ENCODE measurements at places on chromosomes 13 and 19.
A peak's percentile ranks its signal among the peaks of the same experiment; 100 is the strongest.

- DNase-seq: no peak
These were observed 461 bp upstream of the TM9SF2 start for GRCh38 chr13:99500839-99501183.

GRCh38 chr19:54201172-54201701, 579 bp downstream of the RPS9 start:
- no peak for DNase-seq

DNA sequence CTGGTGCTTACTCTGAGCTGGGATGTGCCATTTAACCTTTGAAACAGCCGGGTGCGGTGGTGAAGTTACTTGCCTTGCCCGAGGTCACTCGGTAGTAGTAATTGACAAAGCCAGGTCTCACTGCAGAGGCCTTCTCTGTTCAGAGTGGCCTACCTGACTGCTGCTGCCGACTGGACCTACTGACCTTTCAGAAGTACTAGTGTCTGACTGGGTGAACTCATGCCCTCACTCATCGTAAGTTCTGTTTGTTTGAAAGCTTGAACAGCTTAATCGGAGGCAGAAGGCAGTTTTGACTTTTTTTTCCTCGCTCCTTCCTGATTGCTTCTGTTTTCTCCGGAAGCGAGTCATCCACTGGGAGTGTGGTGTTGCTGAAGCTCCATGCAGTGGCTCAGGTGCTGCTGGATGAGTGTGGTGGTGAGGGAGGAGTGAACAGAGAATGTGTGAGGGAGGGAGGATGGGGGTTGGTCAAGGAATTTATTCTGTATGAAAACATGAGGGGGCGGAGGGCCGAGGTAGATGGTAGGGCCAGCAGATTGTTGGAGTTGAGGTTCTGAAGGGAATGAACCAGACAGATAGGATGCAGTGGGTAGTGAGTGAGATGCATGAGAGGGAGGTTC, 2.7 kb downstream of the SPINT2 start:
- no peak for DNase-seq

- no peak for DNase-seq
These were observed 229.0 kb downstream of the POSTN start for GRCh38 chr13:37369616-37370015.

DNA sequence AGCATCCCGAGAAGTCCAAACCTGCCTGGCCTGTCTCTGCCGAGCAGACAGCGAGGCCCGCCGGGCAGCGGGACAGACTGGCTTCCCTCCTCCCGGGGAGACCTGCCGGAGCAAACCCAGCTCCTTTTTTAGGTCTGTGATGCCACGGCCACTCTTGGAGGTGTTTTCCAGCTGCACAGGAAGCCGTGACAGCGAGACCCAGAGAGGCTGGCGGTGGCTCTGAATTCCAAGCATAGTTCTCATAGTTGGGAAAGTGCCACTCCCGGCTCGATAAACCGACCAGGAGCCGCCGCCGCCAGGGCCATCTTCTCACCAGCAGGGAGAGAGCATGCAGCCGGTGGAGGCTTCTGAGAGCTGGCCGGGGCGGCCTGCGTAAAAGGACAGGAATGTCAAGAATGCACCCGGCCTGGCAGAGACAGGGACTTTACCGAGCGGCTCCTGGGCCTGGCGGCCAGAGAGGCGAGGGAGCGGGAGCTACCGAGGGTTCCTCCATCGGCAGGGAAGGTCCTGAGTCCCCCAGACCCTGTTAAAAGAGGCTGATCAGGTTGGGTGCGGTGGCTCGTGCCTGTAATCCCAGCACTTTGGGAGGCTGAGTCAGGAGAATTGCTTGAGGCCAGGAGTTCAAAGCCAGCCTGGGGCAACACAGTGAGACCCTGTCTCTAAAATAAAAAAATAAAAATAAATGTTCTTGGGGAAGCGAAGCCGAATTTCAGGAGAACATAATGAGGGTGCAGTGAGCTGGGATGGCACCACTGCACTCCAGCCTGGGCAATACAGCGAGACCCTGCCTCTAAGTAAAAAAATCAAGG, 64.9 kb downstream of the GADD45B start:
- no peak for DNase-seq

DNA sequence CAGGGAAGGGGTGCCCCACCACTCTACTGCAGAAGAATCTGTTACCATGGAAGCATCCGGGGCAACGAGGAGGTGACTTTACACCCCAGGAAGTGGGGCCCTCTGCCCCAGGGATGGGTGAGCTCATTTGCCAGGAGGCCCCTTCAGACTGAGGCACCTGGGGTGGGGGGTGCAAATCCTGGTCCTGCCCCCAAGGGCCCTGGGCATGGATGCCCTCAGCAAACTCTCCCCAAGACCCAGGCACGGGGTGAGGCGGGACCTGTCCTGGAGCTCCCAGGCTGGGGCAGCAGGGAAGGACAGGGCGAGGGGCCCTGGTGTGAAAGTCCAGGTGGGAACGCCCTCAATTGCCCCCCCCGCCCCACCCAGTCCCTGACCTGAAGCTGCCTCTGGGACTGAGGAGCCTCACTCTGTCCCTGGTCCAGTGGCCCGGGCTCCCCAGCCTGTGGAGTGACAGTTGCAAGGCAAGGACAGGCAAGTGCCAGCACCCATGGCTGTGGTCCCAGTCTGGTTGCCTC, 52.5 kb downstream of the C1QTNF9 start:
- no peak for DNase-seq

DNA sequence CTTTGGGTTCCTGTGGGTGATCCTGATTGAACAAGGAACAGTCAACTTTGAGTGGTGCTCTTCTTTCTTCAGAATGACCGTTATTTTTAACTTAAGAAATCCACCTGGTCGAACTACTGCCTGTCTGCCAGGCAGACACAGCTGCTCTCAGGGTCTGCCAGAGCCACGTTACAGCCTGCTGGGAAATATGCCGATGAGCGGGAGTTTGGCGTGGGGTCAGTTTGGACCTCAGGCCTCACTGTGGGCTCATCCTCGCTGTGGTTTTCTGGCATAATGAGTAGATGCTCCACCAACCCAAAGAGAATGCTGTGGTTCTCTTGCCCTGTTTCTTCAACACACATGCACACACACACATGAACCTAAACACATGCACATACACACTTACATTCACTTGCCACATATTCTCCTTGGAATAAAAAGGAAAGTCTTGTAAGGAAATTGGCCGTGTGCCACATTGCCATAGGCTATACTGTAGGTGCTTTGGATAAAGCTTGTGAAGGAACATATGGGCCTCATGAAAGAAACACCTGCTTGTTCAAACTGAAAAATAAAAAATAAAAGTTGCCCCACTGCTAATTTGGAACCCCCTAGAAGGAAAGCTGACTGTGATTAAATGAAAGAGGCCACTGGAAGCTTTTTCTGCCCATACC, 598.7 kb upstream of the KLF12 start:
- DNase-seq: no peak

GRCh38 chr13:58906329-58907007, 1257.3 kb downstream of the DIAPH3 start:
- DNase-seq: no peak

GRCh38 chr13:104315606-104316005, 1249.4 kb upstream of the SLC10A2 start:
- DNase-seq: no peak

DNA sequence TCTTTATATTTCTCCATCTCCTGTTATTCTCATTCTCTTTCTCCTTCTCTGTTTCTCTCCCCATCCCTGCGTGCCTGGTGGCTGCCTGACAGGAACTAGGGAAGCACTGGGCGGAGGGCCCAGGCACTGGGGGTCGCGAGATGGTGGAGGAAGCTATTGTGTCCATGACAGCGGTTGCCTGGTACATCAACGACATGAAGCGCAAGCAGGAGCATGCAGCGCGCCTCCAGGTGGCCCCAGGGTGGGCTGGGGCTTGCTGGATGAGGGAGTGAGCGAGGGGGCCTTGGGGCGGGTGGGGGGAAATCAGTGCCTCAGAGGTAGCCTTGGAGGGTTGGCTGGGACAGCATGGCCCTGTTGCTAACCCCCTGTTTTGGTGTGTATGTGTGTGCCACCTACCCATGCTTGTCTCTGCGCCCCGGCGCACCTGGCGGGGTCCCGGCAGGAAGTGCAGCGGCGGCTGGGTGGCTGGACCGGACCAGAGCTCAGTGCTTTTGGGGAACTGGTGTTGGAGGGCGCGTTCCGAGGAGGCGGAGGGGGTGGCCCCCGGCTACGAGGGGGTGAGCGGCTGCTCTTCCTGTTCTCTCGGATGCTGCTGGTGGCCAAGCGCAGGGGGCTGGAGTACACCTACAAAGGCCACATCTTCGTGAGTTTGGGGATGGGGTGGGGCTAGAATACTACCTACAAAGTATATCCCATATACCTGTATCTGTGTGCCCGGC, 5.2 kb downstream of the PLEKHG2 start:
- DNase-seq: no peak

DNA sequence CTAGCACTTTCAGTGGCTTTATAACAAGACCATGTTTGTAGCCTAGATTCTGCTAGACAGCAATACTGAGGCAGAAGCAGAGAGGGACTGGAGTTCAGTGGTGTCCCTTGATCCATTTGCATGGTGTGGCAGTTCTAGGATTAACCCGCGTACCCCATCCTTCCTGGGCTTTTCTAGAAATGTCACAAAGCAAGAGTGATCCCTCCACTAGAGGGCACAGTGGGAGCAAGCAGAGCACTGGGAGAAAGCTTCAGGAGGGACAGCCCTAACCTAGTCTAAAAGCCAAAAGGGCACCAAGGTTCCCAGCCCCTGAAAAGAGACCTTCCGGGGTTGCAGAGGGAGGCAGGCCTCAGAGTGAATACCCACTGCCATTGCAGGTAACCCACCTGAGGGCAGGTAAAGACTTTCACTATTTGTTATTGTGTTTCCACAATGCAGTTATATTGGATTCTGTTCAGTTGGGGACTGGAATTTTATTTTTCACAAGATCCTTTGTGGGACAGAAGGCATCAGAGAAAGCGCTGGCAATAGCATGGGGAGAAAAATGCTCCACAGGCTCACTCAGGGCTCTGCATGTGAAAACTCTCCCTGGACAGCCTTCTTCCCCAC, 170.6 kb downstream of the FLT1 start:
- peak; percentile 65 for DNase-seq

GRCh38 chr13:44434766-44435141, 61.1 kb downstream of the SERP2 start:
- no peak for DNase-seq

DNA sequence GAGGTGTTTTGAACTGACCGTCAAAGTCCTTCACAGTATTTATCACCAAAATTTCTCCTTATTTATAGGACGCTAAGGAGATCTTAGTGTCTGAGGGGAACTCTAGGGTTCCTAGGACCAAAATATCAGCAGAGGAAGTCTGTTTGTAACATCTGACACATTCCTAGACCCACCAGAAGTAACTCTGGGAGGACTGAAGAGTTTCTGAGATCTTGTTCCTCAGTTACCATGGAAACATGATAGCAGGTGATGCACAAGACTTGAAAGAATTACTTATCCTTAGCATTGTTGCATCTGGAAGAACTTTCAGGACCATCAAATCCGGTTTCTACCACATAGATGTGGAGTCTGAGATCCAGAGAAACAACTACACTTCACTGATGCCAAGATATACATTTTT, 164.6 kb downstream of the IER2 start:
- no peak for DNase-seq

DNA sequence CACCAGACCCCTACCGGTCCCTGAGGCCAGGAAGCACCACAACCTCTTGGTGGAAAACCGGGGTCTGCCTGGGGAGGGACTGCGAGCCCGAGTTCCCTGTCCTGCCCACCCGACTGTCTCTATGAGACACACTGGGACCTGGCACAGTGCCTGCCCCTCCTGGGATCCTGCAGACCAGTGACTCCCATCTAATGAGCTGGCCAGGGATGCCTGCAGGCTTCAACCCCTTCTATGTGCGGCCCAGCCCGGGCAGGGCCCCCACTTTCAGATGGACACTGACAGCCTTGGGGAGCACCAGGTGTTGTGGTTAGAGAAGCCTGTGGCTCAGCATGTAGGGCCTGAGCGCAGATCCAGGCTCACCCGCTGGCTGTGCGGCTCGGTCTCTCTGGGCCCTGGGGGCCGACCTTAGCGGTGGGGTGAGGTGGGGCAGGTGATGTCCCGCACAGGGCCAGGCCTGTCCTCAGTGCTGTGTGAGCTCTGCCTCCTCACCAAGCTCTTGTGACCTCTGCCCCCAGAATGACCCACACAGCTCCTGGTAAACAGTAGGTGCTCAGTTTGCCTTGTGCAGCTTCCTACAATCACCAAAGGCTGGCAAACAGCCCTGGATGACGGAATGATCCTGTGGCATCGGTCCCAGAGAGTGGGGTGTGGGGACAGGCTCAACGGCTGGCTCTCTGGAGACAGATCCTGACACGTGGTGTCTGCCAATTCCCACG, 17.9 kb upstream of the CACTIN start:
- DNase-seq: no peak

DNA sequence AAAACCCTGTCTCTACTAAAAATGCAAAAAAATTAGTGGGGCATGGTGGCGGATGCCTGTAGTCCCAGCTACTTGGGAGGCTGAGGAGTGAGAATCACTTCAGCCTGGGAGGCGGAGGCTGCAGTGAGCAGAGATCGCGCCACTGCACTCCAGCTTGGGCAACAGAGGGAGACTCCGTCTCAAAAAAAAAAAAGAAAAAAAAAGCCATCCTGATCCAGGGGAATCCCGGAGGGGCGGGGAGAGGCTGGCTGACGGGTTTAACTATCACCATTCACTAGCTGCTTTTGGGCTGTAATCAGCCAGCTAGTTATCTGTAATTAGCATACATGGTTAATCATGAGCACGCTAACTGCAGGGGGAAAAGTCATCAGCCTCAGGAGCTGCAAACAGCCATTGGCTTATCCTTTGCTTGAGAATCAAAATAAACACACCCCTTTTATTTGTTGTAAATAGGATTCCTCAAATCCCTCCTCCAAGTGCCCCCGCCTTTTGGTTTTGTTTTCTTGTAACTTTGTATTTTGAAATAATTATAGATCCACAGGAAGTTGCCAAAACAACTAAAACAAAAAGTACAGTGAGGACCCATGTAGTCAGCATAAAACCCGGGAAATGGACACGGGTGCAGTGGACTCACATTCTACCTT, 9.6 kb downstream of the FSD1 start:
- DNase-seq: no peak

- no peak for DNase-seq
These were observed 111.6 kb downstream of the GPC5 start for GRCh38 chr13:91510058-91510457.

- no peak for DNase-seq
These were observed 68.6 kb upstream of the RFXAP start for GRCh38 chr13:36750461-36750860.

DNA sequence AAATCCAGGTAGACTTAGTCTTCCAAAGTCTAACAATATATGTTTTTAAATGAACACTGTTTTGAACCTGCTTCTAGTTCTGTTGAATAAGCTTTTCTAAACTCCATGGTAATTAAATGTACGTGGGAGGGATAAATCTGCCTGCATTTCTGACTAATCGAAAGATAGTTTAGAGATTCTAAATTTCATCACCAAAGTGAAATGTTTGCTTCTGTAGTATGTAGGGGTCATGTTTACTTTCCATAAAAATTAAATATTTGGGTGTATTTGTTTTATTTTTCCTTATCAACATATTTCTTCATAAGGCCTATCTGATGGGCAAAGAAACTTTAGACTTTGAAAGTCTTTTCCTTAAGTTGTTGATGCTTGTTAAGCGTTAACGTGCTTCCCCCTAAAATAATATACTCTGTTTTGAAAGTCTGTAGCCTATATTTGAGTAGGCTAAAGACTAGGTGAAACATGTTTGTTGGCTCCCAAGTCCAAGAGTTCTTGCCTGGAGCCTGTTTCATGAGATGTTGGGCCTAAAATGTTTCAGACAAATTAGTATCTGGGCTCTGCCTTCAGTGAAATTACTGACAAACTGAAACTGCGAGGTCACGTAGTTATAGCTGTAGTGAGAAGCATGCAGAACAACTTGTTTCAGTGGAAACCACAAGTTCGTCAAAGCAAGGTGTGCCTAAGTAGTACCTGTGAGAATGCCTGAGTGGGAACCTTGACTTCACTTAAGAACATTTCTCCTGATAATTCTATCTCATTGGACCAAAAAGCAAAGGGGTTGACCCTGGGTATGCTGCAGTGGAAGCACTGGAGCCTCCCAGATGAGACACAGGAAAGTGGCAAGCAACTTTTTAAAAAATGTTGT, 126.2 kb downstream of the LMO7 start:
- peak; percentile 8 for DNase-seq
